ENCODE measurements at places on chromosomes 6 and 20.
A peak's percentile ranks its signal among the peaks of the same experiment; 100 is the strongest.

- DNase-seq = peak; percentile 74
Observed at GRCh38 chr6:75449630-75450206, 43.9 kb downstream of the FILIP1 start.

- DNase-seq = no peak
Observed at GRCh38 chr20:33651562-33652048, 10.5 kb upstream of the C20orf144 start.

DNA sequence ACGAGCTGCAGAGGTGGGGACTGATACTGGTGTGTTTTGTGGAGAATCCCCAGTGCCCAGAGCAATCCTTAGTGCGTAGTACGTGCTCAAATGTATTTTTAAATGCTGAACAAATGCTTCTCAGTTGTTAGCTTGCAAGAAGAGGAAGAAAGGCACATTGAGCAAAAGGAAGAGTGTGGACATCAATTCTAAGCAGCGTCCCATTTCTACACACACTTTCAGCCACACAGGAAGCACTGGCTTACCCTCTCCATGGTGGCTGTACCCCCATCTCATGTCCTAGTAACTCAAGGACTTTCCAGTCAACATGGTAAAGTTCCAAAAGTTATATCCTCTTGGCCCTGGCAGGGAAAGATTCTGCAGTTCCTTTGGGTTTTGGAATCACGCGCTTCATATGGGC lies 98.8 kb upstream of the NXT1 start:
- DNase-seq = no peak

DNA sequence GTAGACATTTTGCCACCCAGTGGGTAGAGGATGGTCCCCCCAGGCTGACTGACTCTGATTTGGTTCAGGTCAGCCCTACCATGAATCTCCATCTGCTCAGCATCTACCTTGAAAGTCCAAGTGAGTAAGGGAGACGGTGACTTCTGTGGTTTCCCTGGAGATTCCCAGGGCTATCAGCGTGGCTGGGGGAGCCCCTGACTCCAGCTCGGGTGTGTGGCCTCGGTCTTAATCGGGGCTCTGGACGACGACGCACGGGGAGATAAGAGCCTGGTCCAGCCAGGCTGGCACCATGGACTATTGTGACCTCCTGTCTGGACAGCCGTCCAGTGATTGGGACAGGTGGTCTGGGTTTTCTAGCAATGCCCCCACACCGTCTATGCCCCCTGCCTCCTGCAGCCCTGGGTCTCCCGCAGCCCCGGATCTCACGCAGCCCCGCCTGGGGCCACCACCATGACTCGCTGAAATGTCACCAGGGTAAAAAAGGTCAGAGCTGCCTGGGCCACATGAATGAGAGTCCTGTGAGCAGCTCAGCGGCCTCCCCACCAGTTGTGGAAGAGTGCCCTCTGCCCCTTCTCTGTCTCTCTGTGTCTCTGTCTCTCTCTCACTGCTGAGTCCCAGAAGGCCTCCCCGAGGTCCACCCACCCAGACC lies 47.1 kb upstream of the GATA5 start:
- no peak for DNase-seq

DNA sequence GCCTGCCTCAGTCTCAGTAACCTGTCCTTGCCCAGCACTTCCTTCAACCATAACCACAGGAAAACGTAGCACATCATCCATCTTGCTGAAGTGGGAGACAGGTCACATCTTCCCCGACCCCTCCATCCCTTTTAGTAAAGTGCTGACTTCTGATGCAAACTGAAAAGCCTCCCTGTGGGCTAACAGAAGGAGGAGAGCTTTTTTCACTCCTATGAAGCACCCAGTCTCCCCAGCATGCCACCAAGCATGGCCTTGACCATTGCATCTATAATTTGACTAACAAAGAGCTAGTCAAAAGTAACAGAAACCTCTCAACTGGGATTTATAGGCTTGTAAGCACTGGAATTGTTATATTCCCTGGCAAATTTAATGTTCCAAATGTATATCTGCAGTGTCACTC lies 288.9 kb upstream of the IRAK1BP1 start:
- DNase-seq = no peak

- DNase-seq = no peak
Observed at GRCh38 chr6:44481760-44482159, 94.3 kb downstream of the CDC5L start.

GRCh38 chr6:166798652-166799051 lies 157.7 kb downstream of the RNASET2 start:
- DNase-seq = no peak

DNA sequence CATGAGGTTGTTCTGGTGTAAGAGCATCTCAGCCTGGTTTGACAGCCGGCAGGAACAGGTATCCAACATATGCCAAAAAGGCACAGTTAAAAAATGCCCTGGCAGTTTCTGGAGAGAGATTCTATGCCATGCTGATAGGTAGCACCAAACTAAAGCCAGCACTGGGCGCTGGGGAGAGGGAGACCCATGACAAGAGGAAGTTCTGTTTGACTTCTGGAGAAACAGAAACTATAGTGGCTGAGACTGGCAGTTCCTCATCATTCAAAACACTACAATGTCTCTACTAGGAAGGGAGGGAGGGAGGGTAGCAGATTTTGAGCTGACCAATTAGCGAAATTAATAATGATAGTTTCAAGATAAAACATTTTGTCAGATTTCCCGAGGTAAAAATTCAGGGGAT lies 174.1 kb downstream of the ADAT2 start:
- no peak for DNase-seq

DNA sequence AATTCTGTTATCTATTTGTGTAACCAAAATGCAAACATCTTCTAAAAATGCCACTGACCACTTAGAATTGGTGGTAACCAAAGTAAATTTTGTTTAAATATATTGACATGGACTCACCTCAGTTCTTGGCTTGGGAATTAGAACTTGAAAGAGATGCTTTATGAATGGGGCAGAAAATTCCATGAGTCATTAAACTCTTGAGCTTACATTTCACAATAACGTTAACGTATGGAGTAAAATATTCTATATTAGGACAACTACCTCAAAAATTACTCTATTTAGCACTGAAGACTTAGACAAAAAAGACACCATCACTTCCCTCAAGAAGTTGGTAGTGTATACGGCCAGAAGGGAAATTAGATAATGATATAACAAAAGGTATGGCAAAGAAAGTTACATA lies 752.2 kb upstream of the MARCKS start:
- DNase-seq = no peak

Data from astrocyte (in vitro differentiated cells and primary cell).